ACHN (cell line): ENCODE measurements at places on chromosomes 6 and 20.

- peak; percentile 15 for DNase-seq
Measured at GRCh38 chr20:63027922-63028389, 21.2 kb upstream of the BHLHE23 start.

GRCh38 chr6:167420858-167421766, 96.2 kb downstream of the TTLL2 start:
- DNase-seq = no peak

- no peak for DNase-seq
Measured at GRCh38 chr6:2403546-2403945, 158.1 kb upstream of the GMDS start.

DNA sequence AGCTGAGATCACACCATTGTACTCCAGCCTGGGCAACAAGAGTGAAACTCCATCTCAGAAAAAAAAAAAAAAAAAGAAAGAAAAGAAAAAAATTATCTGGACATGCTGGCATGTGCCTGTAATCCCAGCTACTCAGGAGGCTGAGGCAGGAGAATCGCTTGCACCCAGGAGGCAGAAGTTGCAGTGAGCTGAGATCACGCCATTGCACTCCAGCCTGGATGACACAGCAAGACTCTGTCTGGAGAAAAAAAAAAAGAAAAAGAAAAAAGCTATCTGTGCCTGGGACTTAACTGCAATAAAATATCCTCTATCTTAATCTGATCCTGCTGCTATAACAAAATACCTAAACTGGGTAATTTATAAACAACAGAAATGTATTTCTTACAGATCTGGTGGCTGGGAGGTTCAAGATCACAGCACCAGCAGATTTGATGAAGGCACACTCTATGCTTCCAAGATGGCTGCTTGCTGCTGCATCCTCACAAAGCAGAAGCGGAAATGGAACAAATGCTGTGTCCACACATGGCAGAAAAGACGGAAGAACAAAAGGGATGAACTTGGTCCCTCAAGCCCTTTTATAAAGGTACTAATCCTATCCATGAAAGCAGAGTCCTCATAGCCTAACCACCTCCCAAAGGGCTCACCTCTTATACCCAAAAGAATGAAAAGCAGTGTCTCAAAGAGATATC, 273.3 kb upstream of the JARID2 start:
- DNase-seq = no peak

DNA sequence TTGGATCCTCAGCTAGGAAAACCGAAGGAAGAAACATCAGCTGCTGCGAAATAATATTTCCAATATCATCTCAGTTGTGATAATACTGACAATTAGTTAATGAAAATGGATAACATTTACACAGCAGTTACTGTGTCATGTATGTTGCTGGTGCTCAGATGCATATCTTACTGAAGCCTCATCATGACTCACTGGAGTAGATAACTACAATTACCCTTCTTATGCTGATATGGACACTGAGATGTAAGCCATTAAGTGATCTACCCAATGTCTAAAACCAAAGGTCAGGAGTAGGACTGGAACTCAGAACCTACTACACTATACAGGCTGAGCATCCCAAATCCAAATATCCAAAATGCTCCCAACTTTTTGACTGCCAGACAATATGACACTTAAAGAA, 54.7 kb upstream of the LYRM2 start:
- DNase-seq = no peak

DNA sequence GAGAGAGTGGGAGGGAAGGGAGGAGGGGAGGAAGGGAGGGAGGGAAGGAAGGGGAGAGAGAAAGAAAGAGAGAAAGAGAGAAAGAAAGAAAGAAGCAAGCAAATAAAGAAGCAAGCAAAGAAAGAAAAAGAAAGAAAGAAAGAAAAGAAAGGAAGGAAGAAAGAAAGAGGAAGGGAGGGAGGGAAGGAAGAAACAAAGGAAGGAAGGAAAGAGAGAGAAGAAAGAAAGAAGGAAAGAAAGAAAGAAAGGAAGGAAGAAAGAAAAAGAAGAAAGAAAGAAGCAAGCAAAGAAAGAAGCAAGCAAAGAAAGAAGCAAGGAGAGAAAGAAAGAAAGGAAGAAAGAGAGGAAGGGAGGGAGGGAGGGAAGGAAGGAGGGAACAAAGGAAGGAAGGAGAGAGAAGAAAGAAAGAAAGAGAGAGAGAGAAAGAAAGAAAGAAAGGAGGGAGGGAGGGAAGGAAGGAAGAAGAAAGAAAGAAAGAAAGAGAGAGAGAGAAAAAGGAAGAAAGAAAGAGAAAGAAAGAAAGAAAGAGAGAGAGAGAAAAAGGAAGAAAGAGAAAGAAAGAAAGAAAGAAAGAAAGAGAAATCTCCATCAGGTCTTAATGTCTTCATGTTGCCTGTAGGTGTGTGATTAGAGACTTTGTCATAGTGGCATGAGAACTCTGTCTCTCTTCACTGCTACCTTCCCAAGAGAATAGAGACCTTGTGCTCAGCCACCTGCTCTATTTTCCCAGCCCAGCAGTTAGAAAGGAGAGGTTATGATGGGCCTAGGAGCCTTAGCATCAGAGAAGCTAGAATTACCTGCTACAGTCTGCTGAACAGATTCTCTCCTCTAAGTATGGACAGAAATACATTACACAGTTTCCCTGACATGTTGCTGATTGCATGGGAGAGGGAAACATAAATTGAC, 5.0 kb downstream of the SEMG1 start:
- DNase-seq = no peak

DNA sequence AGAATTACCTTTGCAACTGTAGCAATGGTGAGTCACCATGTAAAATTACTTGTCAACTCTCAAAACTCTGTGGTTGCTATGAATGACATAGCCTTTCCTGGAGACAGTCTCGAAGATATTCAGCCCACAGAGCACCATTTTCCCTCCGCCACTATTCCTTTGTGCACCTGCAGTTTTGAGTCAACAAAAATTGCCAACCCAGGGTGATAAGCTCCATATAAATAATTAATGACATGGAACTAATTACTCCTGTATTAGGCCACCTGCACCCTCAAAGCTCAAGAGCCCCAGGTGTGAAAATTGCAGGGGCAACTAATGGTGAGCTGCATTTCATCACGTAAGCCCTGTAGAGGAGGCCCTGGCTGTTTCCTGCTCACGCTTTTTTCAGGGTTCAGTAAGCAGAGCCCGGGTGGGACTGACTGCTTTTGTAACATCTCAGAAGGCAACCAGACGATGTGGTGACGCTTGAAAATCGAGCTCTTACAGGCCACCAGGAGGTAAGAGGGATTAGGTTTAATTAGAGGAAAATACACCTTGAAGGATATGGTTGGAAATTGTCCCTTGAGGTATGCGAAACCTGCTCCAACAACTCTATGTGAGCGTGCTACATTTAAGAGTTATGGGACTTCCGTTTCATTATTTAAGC, 70.8 kb downstream of the BMP2 start:
- DNase-seq = peak; percentile 27

- no peak for DNase-seq
Measured at GRCh38 chr20:25250508-25250907, 2.6 kb downstream of the PYGB start.
